ENCODE measurements at places on chromosomes 12 and 14.

- no peak for DNase-seq
These were observed 6.1 kb upstream of the LRP1-AS start for GRCh38 chr12:57153415-57153997.

DNA sequence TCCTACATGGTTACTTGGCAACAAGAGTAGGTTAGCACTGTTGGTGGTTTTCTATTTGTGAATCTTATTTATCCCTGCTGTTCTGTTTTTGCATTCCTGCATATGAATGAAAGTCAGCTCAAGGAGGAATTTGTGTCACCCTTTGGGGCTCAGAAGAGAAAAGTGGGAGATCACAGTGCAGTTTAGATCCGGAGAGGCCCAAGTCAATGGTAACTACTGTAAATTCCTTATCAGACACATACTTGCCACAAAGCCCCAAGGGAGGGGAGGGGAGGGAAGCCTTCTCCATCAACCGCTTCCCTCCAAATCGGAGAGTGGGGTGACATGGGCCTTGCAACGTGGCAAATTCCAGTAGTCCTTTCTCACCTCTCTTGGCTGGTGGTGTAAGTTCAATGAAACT is 15.0 kb downstream of the GSG1 start:
- no peak for DNase-seq

DNA sequence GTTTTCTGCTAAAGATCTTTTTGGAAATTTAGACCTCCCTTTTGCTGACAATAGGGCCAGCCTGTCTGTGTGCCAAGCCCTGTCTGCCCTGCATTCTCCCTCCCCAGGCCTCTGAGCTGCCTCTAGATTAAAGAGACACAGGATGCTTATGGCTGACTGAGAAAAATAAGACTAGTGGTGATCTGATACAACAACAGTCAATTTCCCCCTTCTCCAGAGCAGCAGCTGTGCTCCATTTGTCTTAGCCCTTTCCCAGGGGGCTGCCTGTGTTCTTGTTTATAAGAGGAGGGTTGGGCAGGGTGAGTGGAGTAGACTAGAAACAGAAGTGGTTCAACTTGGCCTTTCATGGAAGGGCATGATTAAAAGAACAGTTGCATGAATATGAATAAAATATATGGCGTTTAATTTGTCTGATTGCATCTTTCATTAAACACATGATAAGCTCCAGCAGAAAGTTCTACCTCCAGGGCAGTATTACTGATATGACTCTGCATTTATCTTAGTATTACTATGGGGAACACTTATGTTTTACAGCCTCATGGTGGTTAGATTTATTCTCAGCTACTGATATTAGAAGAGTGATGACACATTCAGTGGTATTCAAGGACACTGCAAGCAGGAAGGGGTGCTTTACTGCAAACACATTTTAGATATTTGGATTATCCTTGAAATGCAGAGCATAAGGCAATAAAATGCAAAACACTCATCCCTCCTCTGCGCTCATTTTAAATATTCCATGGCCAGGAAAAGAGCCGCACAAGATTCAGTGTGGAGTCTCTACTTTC is 150.2 kb upstream of the CLEC14A start:
- no peak for DNase-seq

DNA sequence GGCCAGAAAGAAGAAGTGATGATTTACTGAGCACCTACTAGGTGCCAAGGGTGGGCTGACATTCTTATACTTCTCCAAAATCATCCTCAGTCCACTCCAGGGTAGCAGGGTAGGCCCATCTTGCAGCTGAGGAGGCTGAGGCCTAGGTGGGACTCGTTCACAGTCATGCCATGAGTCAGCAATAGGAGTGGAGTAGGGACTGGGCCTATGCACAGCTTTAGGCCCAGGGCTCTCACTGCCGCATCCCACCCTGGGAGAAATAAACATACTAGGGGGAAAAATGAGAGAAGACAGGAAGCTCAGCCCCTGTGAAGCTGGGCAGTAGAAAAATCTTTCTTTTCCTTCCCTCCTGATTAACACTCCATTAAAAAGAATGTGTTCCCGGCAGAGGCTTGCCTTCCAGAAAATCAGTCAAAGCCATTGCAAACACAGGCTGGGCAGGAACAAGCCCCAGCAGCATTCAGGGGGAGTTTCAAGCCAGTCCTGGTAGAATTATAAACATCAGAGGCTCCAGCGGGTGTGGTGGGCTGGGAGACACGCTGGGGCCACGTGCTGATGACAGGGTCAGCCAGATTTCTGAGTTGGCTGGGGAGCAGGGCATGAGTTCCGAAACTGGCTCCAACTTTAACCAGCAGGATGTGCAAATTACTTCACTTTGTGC is 1.8 kb downstream of the HSPB8 start:
- no peak for DNase-seq
